Activated CD4-positive, alpha-beta T cell treated with anti-CD3 and anti-CD28 coated beads for 48 hours (primary cell): ENCODE measurements at places on chromosomes 1 and 21.

DNA sequence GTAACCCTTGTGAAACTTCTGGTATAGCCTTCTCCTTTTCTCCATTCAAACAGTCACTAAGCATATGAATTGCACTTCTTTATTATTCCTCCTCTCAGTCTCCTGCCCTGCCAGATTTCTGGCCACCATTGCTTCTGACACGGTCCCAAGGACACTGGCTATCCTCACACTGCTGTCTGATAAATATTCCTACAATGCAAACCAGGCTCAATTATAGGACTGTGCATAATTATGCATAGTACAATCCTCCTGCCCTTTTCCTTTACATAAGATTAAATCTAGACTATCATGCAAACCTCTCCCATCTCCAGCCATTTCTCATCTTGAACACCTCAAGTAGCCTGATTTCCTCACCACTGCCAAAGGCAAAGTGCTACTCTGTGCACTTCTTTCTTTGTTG lies 704.3 kb upstream of the ADAMTS5 start:
- no peak for DNase-seq

- peak; percentile 35 for DNase-seq
Observed at GRCh38 chr1:22712502-22713271, 2.0 kb downstream of the EPHB2 start.

DNA sequence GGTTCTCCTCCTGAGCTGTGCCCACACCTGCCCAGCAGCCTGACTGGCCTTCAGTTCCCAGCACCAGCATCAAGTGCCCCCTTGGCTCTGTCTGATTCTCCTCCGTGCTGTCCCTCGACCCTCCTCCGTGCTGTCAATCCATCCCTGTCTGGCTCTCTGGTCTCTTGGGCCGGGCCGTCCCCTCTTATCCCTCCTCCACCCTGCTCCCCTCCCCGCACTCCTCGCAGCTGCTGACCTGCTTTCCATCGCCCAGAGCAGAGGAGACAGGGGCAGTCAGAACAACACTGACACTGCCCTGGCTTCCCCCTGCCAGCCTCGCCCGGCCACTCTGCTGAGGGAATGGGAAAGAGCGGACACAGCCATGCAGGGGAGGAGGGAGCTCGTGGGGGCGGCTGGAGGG lies 267.4 kb downstream of the CAMTA1 start:
- DNase-seq: no peak

GRCh38 chr1:47682786-47683350 lies 245.0 kb downstream of the FOXD2 start:
- DNase-seq: no peak

- DNase-seq: no peak
Observed at GRCh38 chr1:60878323-60878722, 204.0 kb upstream of the NFIA start.
